ENCODE measurements at places on chromosomes 7 and 10. TPM values are rescaled to one million over a fixed set of nuclear protein-coding genes. Genes with fewer than 3 reads are reported as not detected.

Gene RELN
- 4.8 TPM for total RNA-seq

Gene SPDYE11
- total RNA-seq, result not detected

Gene C10orf105
- not detected for total RNA-seq

Gene ATRNL1
- total RNA-seq, result 5.0 TPM

Gene HGF
- total RNA-seq, result 0.17 TPM

Gene BTBD16
- total RNA-seq, result not detected

Gene TAC1
- total RNA-seq, result 0.10 TPM

Gene TPK1
- 11.6 TPM for total RNA-seq

Gene FOXK1
- 24.3 TPM for total RNA-seq

Gene C7orf33
- not detected for total RNA-seq

Gene FMC1
- 2.2 TPM for total RNA-seq

Gene SYCE1
- 0.25 TPM for total RNA-seq

Gene CAMK2B
- total RNA-seq, result 0.20 TPM

Gene CAV2
- 223 TPM for total RNA-seq

Gene CPVL
- total RNA-seq, result 18.2 TPM

Gene CPA4
- total RNA-seq, result 4.7 TPM

Gene KAZALD1
- 1.1 TPM for total RNA-seq

Gene TMEM120A
- 17.9 TPM for total RNA-seq

Gene PIK3AP1
- 5.4 TPM for total RNA-seq

Gene TMEM254
- 12.1 TPM for total RNA-seq

Gene CYP3A4
- not detected for total RNA-seq

Gene DPP6
- total RNA-seq, result 0.05 TPM

Gene GTPBP10
- 22.7 TPM for total RNA-seq

Gene ATAD1
- total RNA-seq, result 90.3 TPM

Gene AGFG2
- total RNA-seq, result 4.2 TPM

Measured in renal cortical epithelial cell (primary cell).